IPS DF 6.9 (cell line): ENCODE measurements at places on chromosomes 7 and 10.

DNA sequence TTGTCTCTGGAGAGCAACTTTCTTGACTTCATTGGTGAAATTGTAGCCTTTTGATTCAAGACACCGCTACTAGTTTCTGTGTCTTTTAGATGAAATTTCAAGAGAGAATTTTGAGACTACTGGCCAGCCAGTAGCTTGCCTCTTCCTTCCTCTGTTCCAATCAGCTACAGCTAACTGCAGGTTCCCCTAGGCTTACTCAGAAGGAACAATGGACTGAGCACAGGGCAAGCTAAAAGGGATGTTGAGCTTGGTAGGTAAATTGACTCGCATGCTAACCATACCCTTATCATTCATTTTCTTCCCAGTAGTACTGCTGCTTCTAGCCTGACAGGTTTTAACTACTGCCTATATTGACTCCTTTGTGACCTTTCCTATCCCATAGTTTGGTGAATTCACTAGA, 81.1 kb downstream of the RUNDC3B start:
- H3K27ac ChIP-seq, result no peak overlapping the region
- H3K36me3 ChIP-seq, result no peaks in the 10 kb centered on the region
- peak; percentile 16 for DNase-seq
- no peak overlapping the region for H3K4me3 ChIP-seq
- no peaks in the 10 kb centered on the region for H3K27me3 ChIP-seq

DNA sequence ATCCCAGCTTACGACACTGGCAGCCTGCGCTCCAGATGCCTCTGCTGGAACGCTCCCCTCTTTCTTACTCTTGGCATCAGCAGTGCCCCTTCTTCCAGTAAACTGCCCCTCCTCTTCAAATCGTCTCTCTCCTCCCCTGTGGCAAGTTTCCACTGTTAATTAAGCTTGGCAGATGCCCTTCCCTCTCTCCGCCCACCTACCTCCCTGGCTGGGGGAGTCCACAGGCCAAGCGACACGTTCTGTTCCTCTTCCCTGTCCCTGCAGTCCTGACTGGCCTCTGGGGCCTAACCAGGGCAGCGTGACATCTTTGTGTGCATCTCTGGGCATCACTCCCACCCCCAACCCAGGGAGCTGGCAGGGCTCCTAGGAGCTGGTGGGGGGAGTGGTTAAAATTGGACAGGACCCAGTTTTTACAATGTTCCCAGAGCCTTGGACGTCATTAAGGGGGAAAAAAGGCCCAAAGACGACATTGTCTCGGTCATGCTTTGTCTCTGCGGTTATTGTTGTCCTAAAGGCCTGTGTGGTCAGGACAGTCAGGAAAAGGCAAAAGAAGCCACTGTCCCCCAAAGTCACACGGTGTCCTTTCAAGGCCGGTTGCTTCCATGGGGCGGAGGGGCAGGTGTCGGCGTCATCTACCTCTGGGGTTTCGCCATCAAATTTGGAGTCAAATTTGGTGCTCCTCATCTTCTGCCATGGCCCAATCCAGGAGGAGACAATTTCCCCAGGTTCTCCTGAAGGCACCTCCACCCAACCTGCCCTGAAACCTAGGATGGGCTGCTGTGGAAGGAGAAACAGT, 54.2 kb downstream of the DLG5 start:
- H3K36me3 ChIP-seq, result no peaks in the 10 kb centered on the region
- H3K4me3 ChIP-seq, result no peak overlapping the region
- no peaks in the 10 kb centered on the region for H3K4me1 ChIP-seq
- no peak overlapping the region for H3K27ac ChIP-seq
- no peak for DNase-seq

- H3K36me3 ChIP-seq, result no peaks in the 10 kb centered on the region
- DNase-seq, result no peak
- H3K27me3 ChIP-seq, result no peaks in the 10 kb centered on the region
- H3K4me1 ChIP-seq, result no peaks in the 10 kb centered on the region
These were observed 58.4 kb downstream of the JCAD start for GRCh38 chr10:30000802-30001571.

DNA sequence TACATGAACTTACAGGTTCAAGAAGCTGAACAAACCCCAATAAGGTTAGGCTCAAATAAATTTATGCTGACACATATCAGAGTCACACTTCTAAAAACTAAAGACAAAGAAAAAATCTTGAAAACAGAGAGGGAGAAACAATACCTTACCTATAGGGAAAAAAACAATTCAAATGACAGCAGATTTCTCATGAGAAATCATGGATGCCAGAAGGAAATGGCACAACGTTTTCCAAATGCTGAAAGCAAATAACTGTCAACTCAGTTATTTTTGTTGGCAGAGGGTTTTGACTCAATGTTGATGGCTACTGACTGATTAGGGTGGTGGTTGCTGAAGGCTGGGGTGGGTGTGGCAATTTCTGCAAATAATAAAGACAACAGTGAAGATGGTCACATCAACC, 239.4 kb downstream of the ARHGAP12 start:
- no peak overlapping the region for H3K27ac ChIP-seq
- no peak overlapping the region for H3K4me3 ChIP-seq
- H3K4me1 ChIP-seq, result peaks cover under 1% of the 10 kb centered on the region; the same call in 1 of the 2 replicates
- no peaks in the 10 kb centered on the region for H3K27me3 ChIP-seq

GRCh38 chr10:3797750-3798149, 12.7 kb upstream of the KLF6 start:
- H3K4me1 ChIP-seq, result no peaks in the 10 kb centered on the region
- no peak overlapping the region for H3K27ac ChIP-seq
- no peaks in the 10 kb centered on the region for H3K36me3 ChIP-seq
- DNase-seq, result no peak

GRCh38 chr7:41816111-41816510, 113.2 kb upstream of the INHBA start:
- no peaks in the 10 kb centered on the region for H3K27me3 ChIP-seq
- no peak overlapping the region for H3K27ac ChIP-seq
- no peaks in the 10 kb centered on the region for H3K36me3 ChIP-seq
- DNase-seq, result no peak
- peaks cover 5% of the 10 kb centered on the region for H3K4me1 ChIP-seq

- H3K27me3 ChIP-seq, result no peaks in the 10 kb centered on the region
- no peak for DNase-seq
- H3K4me3 ChIP-seq, result no peak overlapping the region
- no peaks in the 10 kb centered on the region for H3K4me1 ChIP-seq
- peaks cover 3% of the 10 kb centered on the region; the same call in 1 of the 2 replicates for H3K36me3 ChIP-seq
These were observed 80.4 kb upstream of the GARIN1A start for GRCh38 chr7:128591705-128592104.

- H3K36me3 ChIP-seq, result peaks cover 30% of the 10 kb centered on the region
- H3K27me3 ChIP-seq, result no peaks in the 10 kb centered on the region
- no peak overlapping the region for H3K4me3 ChIP-seq
These were observed 123.3 kb downstream of the TRRAP start for GRCh38 chr7:99001482-99002147.

- DNase-seq, result no peak
- H3K27ac ChIP-seq, result no peak overlapping the region
- no peak overlapping the region for H3K4me3 ChIP-seq
- no peaks in the 10 kb centered on the region for H3K27me3 ChIP-seq
- no peaks in the 10 kb centered on the region for H3K4me1 ChIP-seq
These were observed 483.1 kb upstream of the CNTNAP2 start for GRCh38 chr7:145633513-145633912.

GRCh38 chr7:132441935-132442334, 134.3 kb downstream of the PLXNA4 start:
- no peak for DNase-seq
- no peaks in the 10 kb centered on the region for H3K27me3 ChIP-seq
- H3K27ac ChIP-seq, result no peak overlapping the region
- H3K4me1 ChIP-seq, result no peaks in the 10 kb centered on the region
- H3K36me3 ChIP-seq, result no peaks in the 10 kb centered on the region
